Substantia nigra (tissue), 51 donors: ENCODE measurements at places on chromosomes 7 and 10.

DNA sequence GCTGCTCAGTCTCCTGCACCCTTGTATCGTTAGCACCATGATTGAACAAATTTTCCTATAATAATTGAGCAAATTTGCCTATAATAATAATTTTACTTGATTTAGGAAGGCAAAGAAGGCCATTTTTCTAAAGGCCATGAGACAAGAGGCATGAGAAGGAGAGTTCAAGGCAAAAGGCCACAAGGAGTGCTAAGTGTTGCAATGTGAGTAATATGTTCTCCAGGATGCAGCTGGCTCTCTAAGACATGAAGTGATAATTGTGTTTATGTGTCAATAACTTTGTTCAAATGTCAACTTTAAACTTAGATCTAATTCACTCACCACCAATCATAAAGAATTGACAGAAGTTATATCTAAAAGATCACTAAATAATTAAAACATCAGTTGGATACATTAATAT, 53.8 kb downstream of the SGCE start:
- no peak for DNase-seq

DNA sequence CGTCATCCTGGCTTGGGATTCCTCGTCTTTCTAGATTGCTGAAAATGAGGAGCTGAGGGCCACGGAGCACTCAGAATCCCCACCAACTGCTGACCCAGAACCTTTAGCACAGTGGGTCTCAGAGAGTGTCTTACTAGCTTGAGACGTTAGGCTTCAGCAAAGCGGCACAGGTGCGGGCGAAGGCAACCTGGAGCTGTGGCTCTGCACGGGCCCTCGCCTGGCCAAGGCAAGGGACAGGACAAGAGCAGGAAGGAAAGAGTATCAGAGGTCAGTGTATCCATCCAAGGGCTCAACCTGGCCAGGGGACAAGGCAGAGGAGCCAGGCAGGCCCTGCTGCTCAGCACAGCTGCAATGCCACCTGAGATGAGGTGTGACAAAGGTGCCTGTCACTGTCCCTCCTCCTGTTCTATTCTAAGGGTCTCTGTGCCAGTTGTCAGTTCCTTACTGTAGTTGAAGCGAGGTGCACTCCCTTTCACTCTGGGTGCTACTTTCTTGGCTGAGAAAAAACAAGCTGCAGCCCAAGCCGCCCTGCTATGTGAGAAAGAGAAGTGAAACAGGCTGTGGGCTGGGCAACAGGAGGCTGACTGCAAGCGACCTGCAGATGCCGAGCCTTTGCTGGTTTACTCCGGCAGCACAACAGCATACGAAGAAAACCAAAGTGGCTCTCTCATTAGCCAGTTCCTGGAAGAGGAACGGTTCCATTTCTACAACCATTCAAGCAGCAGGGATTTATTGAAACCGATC, 33.3 kb upstream of the KDM7A start:
- no peak for DNase-seq

GRCh38 chr7:98265841-98266271, 13.8 kb upstream of the TECPR1 start:
- no peak for DNase-seq

DNA sequence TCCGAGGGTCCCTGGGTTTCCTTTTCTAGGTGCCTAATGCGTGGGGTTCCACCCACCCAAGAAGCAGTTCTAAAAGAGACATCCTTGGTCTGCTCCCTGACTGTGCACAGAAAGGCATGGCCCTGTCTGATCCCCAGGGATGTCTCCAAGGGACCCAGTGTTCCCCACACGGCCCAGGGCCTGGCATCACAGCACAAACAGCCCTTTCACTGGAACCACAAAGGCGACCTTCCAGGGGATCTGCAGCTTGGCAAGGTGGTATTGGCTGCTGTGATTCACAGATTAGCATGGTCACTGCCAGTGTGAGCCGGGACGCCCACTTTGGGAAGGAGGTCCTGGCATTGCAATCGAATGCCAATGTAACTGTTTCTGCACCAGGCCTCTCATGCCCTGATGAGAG, 6.4 kb downstream of the KCNMA1 start:
- DNase-seq = no peak

DNA sequence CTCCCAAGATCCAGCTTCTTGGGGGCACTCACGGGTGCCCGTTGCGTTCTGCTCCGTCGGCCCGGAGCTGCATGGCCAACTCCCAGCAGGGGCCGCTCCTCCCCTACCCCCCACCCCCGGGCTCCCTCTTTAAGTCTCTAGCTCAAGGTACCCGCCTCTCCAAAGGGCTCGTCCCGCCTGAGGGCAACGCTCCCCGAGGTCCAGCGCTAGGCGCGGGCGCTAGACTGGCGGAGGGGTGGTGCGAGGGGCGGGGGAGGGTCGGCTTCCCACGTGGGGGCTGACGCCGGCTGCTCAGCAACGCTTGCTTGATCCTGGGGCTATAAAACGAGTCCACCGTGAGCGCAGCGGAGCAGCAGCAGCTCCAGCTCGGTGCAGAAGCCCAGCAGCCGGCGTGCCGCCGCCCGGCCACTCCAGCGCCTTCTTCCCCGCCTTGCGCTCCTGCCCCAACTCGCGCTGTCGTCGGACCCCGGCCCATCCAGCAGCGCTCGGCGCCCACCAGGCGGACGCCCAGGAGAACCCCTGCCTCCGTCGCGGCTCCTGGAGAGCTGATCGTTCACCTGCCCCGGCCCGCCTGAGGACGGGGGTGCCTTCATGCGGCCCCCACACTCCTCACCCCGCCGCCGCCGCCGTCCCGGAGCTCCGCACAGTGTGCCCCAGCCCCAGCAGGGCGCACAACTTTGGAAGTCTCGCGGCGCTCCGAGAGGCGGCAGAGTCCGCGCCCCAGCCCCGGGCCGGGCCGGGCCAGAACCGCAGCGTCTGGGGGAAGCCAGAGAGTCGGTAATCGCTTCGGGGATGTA, at the start of gene ADRA2A:
ADRA2A (plus strand) TSS at position 348 of the 797 bp plus-strand sequence. CDS start 968 bp downstream, outside the sequence.
- DNase-seq = peak; percentile 11

- no peak for DNase-seq
Observed at GRCh38 chr7:81162234-81162633, 243.4 kb upstream of the SEMA3C start.

- DNase-seq = no peak
Observed at GRCh38 chr10:108141064-108141463, 976.6 kb upstream of the SORCS1 start.

DNA sequence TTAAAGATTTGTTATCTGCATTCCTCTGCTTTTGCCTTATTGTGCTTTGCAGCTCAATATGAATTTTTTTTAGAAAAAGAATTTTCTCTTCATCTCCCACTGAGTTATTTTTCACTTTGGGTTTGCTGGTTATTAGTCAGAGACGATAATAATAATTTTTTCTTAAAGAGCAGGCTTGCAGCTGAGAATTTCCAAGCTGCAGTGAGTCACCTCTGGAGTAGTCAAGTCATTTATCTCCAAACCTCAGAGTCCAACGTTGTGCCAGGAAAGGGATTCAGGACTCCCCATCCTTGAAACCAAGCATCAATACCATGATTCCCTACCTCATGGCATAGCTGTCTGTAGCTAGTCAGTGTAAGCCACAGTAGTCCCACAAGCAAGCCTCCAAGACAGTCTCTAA, 15.2 kb upstream of the EGR2 start:
- DNase-seq = no peak

DNA sequence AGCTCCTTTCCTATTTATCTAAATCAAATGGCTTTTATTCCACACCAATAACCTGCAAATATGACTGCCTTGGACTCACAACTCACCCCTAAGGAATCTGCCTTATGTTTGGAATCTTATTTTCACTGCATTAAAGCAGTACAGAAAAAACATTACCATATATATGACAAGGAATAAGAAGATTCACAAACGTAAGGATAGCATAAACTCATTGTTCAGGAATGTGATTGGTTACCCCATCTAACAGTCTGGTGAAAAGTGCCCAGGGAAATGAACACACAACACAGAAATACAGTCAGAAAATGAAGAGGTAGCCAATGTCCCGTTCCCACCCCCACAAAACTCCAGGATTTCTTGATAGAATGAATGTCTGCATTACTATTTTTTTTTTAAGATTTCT, 2.0 kb downstream of the PPP3CB start:
- no peak for DNase-seq

- DNase-seq = no peak
Observed at GRCh38 chr10:99582255-99582770, 37.9 kb downstream of the SLC25A28 start.

DNA sequence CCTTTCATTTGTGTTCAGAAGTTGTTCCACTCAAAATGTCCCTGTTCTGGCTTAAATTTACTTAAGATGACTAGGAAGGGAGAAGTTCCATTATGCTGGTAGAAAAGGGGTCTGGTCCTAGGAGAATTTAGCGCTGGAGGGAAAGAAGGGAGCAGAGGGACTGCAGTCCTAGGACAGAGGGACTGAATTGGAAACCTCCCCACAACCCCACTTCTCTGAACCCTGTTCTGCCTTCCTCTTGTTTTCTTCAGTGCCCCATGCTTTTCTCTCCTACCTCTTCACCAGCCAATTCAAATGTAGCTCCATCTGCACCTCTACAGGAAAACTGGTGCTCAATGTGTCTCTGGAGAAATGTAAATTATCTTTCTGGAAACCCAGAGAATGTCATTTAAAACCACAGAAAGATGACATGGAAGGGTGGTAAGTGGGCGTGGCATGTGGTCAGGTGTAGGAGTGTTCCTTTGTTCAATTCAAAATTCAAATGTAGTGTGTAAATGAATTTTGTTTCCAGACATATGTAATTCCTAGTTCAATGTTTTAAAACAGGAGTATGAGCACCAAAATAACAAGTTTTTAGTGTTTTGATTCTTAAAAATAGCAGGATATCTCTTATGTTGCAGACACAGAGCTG, 24.0 kb upstream of the RHOBTB1 start:
- DNase-seq = no peak

- no peak for DNase-seq
Observed at GRCh38 chr10:71842856-71843686, 8.0 kb downstream of the PSAP start.

DNA sequence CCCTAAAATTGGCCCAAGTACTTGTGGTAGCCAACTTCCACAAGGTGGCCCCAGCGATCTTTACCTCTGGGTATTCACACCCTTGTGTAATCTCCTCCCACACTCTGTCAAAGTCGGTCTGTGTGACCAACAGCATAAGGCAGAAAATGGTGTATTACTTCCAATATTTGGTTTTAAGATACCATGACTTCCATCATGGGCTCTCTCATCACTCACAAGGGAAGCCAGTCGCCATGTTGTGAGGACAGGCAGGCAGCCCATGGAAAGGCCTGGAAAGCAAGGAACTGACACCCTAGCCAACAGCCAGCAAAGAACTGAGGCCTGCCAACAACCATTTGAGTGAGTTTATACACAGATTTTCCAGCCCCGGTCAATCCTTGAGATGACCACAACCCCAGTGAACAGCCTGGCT, 91.0 kb upstream of the KMT2E start:
- DNase-seq = peak; percentile 52

GRCh38 chr7:54738737-54739136, 20.3 kb downstream of the SEC61G start:
- DNase-seq = no peak

- DNase-seq = no peak
Observed at GRCh38 chr10:12846718-12847117, 154.8 kb downstream of the CCDC3 start.

GRCh38 chr7:67732898-67733297, 736.3 kb downstream of the TYW1 start:
- no peak for DNase-seq

- no peak for DNase-seq
Observed at GRCh38 chr10:51653025-51653424, 46.4 kb downstream of the CSTF2T start.

- no peak for DNase-seq
Observed at GRCh38 chr10:132591166-132591971, 53.8 kb downstream of the INPP5A start.

- no peak for DNase-seq
Observed at GRCh38 chr7:3109311-3109915, 65.7 kb upstream of the CARD11 start.

DNA sequence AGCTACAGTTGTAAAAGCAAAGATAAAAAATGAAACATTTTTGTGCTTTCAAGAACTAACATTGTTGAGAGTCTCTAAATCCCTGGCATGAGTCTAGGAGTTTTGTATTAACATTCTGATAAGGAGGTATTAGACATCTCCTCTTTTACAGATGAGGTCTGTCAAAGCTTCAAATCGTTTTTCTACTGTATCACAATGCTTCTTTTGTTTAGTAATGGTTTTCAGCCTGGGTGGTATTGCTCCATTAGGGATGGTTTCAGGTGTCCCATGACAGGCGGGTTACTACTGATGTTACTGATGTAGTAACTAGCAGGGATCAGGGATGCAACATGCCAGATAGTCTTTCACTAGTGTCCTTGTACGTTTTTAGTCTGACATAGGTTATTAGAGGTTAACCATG, 27.4 kb downstream of the STAM start:
- no peak for DNase-seq

- DNase-seq = no peak
Observed at GRCh38 chr7:105079348-105079747, 65.3 kb downstream of the KMT2E start.

- DNase-seq = peak; percentile 11
Observed at GRCh38 chr10:128540781-128541761, 414.8 kb upstream of the MKI67 start.

DNA sequence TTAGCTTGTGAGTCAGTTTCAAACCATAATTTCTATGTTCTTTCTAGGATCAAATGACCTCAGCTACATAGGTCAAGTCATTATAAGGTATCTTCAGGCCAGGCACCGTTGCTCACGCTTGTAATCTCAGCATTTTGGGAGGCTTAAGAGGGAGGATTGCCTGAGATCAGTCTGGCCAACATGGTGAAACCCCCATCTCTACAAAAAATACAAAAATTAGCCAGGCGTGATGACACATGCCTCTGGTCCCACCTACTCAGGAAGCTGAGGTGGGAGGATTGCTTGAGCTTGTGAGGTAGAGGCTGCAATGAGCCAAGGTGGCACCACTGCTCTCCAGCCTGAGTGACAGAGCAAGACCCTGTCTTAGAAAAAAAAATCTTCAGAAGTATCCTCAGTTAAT, 362.3 kb downstream of the GATA3 start:
- DNase-seq = no peak

DNA sequence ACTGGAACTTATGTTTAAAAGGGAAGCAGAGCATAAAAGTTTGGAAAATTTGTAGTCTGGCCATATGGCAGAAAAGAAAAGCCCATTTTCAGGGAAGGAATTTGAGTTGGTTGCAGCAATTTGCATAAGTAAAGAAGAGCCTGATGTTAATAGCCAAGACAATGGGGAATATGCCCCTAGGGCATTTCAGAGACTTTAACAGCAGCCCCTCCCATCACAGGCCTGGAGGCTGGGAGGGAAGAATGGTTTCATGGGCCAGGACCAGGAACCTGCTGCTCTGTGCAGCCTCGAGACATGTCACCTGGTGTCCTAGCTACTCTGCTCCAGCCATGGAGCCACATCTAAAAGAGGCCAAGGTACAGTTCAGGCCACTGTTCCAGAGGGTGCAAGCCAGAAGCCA, 35.3 kb downstream of the HTR7 start:
- no peak for DNase-seq

- DNase-seq = no peak
Observed at GRCh38 chr7:134988161-134988560, 1.9 kb downstream of the AGBL3 start.

DNA sequence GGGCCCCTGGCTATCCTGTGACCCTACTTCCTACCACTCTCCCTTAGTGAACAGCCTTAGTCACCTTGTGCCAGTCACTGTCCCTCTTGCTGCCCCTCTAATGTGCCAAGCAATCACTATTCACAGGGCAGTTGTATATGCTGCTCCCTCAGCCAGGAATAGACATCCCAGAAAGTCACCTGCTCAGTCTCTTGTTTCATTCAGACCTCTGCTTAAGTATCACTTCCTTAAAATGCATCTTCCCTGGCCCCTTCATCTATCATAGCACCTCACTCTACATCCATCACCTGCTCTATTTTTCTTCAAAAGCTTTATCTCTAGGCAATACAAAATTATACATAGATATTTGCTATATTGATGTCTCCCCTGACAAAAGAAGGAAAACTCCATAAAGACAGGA, 328.4 kb upstream of the NFE2L3 start:
- no peak for DNase-seq
